NCI-H1436 treated with DMSO at 0.1 percent for 48 hours (cell line): ENCODE measurements at places on chromosomes 11 and 22.

- DNase-seq: no peak
Measured at GRCh38 chr11:108620958-108621772, 27.6 kb upstream of the EXPH5 start.

GRCh38 chr11:45580399-45580798 is 85.0 kb downstream of the CHST1 start:
- DNase-seq: no peak

DNA sequence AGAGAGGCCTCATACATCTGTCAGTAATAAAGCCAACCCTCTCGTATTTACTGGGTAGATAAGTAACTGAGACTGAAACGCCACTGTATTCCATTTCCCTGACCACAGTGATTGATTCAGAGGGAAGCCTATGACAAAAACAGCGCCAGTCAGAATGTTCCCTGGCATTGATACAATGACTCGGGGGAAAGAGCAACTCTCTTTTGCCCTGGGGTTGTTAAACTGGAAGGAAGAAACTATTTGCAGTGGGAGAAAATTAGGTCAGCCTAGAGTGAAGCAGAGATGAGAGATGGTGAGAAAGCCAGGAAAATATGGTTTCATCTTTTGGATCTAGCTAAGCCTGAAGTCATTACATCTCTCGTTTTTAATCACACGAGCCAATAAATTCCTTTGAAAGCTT is 48.6 kb upstream of the RBFOX2 start:
- no peak for DNase-seq

GRCh38 chr11:13972043-13972910 is 9.8 kb downstream of the SPON1 start:
- no peak for DNase-seq

GRCh38 chr11:97685695-97686094 is 1295.9 kb downstream of the JRKL start:
- DNase-seq: no peak

- no peak for DNase-seq
Measured at GRCh38 chr11:78533399-78533798, 41.3 kb downstream of the NARS2 start.

GRCh38 chr11:96361778-96362177 is 18.8 kb upstream of the MAML2 start:
- no peak for DNase-seq

DNA sequence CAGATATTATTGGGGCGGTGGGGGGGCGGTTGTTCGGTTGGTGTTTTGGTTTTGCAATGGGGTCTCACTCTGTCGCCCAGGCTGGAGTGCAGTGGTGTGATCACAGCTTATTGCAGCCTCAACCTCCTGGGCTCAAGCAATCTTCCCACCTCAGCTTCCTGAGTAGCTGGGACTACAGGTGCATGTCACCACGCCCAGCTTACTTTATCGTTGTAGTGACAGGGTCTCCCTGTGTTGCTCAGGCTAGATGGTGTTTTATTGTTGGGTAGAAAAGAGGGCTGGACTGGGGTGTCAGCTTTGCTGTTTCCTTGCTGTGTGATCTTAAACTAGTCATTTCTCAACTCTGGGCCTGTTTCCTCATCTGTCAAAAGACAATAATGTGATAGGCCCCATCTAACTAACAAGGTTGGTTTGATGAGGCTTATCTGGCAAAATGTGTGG is 17.5 kb upstream of the MYH9 start:
- DNase-seq: no peak

DNA sequence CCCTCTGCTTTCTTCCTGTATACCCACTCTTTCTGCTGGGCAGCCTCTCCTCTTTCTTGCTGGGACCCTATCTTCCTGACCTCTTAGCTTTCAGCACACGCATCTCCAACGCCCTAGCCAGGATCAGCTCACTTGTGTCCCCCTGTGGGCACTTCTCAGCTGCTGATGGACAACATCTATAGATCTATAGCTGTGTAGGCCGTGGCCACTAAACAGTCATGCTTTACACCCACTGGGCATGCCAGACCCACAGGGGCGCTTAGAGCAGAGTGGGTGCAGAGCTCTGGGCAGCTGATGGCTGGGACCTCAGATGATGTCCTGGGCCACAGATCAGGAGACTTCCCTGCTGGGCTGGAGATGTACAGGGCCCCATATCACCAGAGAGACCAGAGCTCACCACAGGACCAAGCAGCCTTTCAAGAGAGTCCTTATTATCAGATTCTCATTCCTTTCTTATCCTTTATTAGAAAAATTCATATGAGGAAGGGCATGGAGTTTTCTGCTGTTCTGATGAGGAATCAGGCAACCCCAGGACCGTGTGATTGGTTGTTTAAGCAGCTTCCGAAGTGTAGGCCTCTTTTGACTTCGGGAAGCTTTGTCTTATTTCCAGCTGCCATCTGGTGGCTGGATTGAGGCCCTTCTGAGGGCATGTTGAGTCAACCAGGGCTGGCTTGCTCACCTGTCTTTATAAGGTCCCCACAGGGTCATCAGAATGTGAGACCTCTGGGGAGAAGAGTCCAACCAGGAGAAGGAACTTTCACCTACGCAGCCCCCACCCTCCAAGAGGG is 60.5 kb downstream of the OSBP2 start:
- peak; percentile 10 for DNase-seq

DNA sequence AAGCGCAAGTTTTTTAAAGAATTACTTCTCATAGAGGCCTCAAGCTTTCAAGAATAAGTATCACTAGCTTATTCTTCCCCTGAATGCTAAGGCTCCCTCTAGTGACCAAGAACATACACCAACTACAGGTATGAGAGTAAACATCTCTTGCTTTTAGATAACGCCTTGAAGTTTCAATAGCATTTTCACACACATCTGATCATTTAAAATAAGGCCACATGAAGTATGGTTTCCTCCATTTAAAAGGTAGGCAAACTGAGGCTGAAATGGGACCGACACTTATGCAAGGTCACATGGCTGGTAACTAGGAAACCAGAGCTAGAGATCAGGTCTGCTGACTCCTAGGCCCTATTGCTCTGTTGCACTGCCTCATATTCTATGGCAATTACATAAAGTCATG is 66.5 kb downstream of the CCDC34 start:
- DNase-seq: peak; percentile 35

GRCh38 chr11:115919341-115920091 is 415.3 kb upstream of the CADM1 start:
- no peak for DNase-seq

- DNase-seq: no peak
Measured at GRCh38 chr11:79363861-79364378, 76.9 kb downstream of the TENM4 start.
